WERI-Rb-1 (cell line): ENCODE measurements at places on chromosomes 11 and 22.

- no peak for DNase-seq
Measured at GRCh38 chr11:8260202-8260966, 3.3 kb downstream of the LMO1 start.

GRCh38 chr11:1857064-1857463, 4.2 kb downstream of the LSP1 start:
- no peak for DNase-seq

DNA sequence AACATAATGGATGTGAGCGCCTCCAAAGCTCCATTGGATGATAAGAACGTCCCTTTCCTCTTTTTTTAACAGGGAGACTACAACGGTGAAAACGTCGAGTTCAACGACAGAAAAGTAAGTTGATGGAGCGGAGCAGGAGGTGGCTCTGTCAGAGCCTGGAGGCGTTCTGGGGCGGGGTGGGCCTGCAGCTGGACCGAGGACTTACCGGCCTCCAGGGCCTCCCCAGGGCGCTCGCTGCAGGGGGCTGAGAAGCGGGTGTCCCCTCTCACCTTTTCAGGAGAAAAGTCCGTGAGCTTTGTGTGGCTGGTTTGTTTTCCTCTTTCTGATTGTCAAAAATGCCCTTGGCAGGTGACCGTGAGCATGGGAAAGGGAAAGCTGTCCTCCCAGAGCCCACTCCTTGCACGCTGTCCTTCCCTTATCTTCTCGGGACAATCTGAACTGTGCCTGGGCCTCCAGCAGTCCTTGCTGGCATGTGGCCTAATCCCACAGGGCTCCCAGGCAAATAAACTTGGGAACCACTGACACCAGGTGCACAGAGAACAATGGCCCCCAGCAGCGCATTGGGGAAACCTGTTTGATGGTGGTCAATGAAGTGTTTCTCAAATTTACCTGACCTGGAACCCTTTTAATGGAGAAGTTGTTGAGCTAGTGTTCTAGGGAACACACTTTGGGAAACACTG, 38.4 kb downstream of the ANO1 start:
- no peak for DNase-seq

GRCh38 chr11:46348566-46349401, 1.5 kb downstream of the DGKZ start:
- no peak for DNase-seq

- DNase-seq, result no peak
Measured at GRCh38 chr11:119078675-119079420, 5.8 kb upstream of the HMBS start.

GRCh38 chr11:9624448-9624847, 39.4 kb upstream of the SWAP70 start:
- no peak for DNase-seq

- DNase-seq, result no peak
Measured at GRCh38 chr11:131884461-131885073, 514.2 kb downstream of the NTM start.

GRCh38 chr11:118353084-118353710, 6.2 kb upstream of the UBE4A start:
- no peak for DNase-seq

GRCh38 chr11:75816561-75817239, 1.7 kb downstream of the UVRAG start:
- no peak for DNase-seq

GRCh38 chr22:17114173-17114897, 6.8 kb downstream of the TMEM121B start:
- no peak for DNase-seq

DNA sequence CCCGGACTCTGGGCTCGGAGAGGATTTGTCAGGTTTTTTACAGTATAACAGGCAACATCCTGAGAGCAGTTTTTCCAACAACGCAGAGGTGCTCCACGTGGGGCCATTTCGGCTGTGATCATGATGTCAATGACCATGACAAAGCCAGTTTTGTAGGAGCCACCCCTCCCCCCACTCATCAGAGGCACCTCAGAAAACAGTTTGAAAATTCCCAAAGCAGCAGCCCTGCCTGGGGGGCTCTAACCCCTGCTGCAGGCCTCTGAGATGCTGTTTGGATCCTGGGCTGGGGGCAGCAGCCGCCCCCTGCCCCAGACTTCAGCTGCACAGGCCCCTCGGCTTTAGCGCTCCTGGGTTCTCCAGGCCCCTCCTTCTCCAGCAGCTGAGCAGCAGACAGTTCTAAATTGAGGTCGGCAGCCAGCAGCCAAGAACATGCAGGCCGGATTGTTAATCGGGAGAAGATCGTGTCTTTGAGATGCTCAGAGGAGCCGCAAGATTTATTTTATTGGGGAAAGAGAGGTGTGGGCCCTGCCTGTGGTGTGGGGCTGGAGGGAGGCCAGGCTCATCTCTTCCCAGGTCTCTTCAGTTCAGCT, 19.4 kb downstream of the NFAM1 start:
- no peak for DNase-seq

DNA sequence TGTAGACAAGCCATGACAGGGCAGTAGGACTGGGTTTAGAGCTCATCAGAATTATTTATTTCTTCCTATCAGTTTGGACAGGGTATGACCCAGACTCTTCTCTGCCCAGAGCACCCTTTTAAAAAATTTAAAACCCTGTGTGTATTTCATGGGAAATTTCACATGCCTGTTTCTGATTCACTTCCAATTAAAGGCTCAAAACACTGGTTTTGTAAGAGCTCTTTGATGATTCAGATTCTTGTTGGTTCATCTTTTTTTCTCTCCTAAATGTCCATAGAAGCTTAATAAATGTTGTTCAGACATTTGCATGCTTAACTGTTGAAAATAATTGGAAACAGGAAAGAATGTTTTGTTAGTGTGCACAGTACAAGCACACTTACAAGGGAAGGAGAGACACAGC, 13.8 kb downstream of the FLI1 start:
- no peak for DNase-seq

GRCh38 chr11:79440571-79441460, at the start of gene TENM4:
Gene TENM4, minus strand, starts transcription at chr11:79441030. Its CDS starts 371,086 bp downstream, at chr11:79069944.
- peak; percentile 33 for DNase-seq

- DNase-seq, result peak; percentile 16
Measured at GRCh38 chr11:14089690-14090462, 127.4 kb downstream of the SPON1 start.

GRCh38 chr11:12841946-12842630, 167.0 kb upstream of the RASSF10 start:
- peak; percentile 56 for DNase-seq

GRCh38 chr11:44978961-44979331, 28.3 kb upstream of the TP53I11 start:
- DNase-seq, result no peak

DNA sequence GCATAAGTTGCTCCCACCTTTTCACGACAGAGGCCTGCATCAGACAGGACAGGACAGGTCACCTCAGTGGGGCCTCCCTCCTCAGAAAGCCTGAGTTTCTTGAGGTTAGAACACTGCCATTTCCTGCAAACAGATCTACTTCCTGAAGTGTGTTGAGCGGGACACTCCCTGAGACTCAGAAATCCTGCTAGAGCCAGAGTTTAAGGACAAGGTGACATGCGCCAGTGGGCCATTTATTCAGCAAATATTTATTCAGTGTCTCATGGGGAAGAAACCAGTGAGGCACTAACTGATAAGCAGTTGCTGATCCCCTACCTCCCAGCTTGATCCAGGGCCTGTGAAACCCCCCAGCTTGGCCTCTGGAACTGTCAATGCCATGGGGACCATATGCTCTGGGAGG, 454.6 kb downstream of the SOX6 start:
- no peak for DNase-seq

DNA sequence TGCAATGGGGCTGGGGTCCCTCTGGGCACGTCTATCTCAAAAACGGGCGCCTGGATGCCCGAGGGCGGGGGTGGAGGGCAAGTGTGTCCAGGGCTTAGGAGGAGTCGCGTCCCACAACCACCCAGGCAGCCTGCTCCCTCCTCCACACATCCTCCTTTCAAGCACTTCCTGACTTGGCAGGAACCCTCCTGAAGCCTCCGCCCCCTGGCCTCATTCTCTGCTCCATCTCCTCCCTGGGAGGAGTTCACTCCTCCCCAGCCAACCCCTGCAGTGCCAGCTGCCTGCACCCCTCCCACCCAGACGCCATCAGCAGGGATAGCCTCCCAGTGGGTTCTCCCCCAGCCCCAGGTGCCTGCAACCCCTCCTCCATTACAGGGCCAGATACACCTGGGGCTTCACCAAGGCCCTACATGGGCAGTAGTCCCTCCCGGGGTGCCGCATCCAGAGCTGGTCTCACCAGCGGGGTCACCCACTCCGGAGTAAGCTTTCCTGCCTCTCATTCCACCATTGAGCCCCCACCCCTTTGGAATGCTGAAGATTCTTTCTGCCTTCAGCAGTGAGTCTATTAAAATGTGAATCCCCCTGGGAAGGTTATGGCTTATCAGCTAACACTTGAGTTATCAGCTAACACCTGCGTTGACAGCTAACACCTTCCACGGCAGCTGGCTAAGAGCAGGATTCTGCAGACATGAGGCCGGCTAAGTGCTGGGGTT, 24.4 kb downstream of the RTN4R start:
- peak; percentile 82 for DNase-seq

- DNase-seq, result no peak
Measured at GRCh38 chr22:19750507-19751490, 9.8 kb upstream of the TBX1 start.

GRCh38 chr11:27115051-27115650, 74.5 kb downstream of the BBOX1 start:
- DNase-seq, result no peak

GRCh38 chr11:111186308-111186915, 59.1 kb upstream of the POU2AF2 start:
- no peak for DNase-seq

DNA sequence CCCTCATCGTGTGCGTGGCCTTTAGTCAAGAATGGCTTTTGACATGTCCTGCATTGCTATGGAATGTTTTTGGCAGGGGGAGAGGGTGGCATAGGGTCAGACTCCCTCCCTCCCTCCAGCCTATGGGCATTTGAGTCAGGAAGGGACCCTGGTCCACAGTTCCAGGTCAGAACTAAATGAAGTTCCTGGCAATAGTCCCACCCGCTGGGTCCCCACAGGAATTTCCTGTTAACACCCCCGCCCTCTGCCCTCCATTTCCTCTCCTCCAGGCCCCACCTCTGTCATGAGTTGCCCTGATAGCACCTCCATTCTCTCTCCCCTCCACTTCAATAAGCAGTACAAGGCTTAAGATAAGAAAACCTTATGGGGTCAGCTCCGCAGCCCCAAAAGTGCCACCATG, 40.8 kb upstream of the LMO2 start:
- DNase-seq, result no peak

DNA sequence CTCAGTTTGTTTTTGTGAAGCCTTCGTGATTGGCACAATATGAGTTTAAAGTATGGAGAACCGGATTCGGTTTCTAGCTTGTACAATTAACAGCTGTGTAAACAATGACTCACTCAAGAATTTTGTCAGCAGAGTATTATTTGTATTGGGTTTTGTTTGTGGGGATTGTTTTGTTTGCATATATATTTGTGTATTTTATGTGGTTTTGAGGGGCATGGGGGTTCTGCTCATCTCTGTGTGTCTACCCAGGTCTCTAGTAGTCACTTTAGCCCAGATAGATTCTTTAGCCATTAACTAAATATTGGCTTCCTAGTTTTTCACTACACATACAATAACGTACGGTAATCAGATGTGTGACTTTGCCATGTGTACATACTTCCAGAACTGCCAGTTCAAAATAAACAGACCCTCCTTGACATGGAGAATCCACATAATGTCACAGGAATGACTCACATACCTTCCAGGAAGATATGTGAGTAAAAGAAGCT, 7.5 kb upstream of the MS4A7 start:
- no peak for DNase-seq

DNA sequence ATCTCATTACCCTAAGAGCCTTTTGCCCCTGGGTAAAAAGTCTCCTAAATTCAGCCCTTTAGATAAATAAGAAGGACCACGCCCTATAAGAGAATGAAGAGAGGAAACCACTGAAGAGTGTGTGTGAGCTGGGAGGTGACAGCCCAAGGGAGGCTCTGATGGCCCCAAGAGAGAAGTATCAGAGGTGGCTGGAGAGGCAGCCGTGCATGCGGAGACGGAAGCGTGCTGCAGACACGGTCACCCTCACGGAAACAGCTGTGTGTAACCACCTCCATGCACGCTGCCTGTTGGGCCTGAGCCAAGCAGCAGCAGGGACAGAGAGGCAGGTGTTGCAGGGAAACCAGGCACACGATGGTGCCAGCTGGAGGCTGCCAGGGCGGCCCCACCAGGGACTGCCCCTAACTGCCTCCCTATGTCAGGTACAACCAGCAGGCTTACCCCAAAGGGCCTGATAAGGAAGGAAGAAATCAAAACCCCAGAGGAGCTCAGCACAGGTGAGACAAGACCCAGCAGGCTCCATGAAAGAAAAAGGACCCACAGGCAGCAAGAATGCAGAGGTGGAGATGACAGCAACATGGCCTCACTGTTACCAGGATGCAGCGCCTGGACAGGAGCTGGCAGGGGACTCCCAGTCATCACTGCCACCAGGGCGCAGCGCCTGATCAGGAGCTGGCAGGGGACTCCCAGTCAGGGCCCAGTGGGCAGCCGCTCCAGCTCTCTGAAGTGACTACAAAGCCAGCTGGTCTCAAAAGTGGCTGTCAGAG, 7.8 kb downstream of the LARGE2 start:
- DNase-seq, result no peak

- DNase-seq, result no peak
Measured at GRCh38 chr11:85787168-85787567, 23.8 kb downstream of the SYTL2 start.

DNA sequence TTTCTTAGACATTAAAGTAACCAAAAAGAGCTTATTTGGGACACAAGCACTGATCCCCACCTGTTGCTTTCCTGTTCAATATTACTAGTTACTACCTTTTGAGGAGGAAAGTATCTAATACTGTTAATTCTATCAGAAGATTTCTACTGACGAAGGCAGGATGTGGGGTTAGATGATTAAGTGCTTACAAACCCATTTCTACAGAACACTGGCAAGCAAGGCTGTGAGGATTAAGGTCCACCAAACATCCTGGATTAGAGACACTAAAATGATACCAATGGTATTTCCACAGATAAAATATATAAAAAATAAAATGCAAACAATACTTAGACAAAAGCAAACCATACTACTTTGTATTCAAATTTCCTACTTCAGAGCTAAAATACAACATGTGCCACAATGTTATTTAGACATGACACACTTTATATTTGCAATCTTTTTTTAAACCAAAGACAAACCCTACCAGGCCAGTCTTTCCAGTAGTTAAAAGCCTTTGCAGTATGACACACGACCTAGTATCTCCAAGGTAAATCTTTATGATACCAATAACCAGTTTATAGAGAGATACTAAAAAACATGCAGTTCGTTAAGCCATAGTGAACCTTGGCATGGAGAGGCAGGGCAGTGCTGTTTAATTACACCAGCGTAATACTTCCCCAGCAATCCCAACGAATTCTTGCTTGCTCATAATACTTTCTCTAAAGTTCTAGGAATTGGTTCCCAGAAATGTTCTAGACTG, 71.2 kb upstream of the TP53AIP1 start:
- no peak for DNase-seq

DNA sequence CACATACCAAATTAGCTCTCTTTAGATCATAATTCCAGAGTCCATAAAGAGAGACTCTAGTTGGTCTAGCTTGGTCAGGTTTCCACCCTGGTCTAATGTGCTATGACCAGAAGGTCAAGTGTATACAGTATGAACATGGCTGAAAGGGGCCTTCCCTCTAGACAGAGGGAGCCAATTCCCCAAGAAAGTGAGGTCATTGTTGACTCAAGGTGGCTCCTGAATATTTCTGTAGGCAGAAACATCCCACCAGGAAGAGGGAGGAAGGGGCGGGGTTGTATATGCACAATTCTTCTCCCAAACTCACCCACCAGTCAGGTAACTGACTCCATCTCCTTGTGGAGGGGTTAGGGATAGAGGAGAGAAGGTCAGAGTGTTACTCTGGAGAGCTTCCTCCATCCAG, 281.8 kb upstream of the PLET1 start:
- no peak for DNase-seq
